ENCODE measurements at places on chromosomes 16 and 17. TPM values are rescaled to one million over a fixed set of nuclear protein-coding genes. Genes with fewer than 3 reads are reported as not detected.
A peak's percentile ranks its signal among the peaks of the same experiment; 100 is the strongest.

The NECAB2 gene
- 3.1 TPM for polyA plus RNA-seq

The PTGES3L gene
- polyA plus RNA-seq, result 1.00 TPM

The USP22 gene
- polyA plus RNA-seq, result 220 TPM

The METRN gene
- polyA plus RNA-seq, result 5.2 TPM

The HAP1 gene
- polyA plus RNA-seq, result 1.1 TPM

The FBXO39 gene
- polyA plus RNA-seq, result 0.20 TPM

The GDPD1 gene
- 12.9 TPM for polyA plus RNA-seq

The CCDC154 gene
- 1.8 TPM for polyA plus RNA-seq

The PRDM7 gene
- polyA plus RNA-seq, result 0.36 TPM

The LRRC59 gene
- polyA plus RNA-seq, result 65.3 TPM

- no peak for DNase-seq
Measured at GRCh38 chr17:2580661-2581060, 12.8 kb upstream of the PAFAH1B1 start.

DNA sequence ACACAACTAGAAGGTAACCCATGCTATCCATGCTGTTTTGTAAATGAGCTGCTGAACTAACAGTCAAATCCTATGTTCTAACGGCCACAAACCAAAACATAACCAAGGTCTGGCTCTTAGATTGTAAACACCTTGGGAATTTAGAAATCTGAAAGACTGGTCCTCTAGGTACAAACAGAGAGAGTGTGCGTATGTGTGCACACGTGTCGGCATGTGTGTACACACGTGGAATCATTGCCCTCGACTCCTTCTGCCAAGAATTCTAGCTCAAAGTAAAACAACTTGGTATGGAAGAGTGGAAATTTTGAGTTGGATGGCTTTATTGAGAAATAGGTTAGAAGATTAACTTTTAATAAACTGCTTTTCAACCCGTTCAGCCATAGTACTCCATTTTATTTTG lies 18.1 kb upstream of the GHDC start:
- DNase-seq, result no peak

- DNase-seq, result peak; percentile 47
Measured at GRCh38 chr17:8375738-8376259, 705 bp downstream of the KRABD2 start.

- no peak for DNase-seq
Measured at GRCh38 chr16:84823484-84823883, 3.7 kb downstream of the CRISPLD2 start.

GRCh38 chr17:43665084-43665936 lies 3.6 kb upstream of the MEOX1 start:
- DNase-seq, result no peak

DNA sequence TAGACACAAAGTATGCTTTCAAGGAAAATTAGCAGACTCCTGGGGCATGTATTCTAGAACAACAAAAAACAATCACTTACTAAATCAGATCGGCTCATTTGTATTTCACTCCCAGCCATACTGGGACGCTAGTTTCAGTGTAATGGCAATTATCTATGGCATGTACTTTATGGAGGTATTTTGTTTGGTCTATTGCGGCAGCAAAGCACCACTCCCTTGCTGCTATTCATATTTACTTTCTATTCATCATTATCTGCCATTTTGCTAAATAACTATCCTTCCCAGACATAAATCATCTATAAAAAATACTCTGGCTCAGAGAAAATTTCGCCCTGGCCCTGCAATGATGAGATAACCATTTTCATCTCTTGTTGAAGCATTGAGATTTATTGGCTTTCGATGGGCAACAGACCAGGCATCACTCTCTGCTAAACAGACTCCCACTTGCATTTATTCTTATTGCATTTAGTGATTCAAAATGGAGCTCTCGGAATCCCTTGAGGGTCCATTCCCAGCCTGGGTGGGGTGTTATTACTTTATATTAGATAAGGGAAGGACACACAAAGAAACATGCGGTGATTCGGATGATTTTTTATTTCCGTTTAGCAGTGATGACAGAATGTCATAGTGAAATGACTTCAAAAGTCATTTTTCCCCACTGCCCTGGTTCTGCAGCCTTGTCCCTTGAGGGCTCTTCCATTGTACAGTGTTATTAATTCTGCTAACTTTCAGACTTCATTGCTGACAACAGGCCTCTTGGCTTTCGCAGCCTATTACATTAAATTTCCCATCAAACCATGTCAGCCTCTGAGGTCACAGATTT lies 225.8 kb downstream of the IRX3 start:
- DNase-seq, result no peak

DNA sequence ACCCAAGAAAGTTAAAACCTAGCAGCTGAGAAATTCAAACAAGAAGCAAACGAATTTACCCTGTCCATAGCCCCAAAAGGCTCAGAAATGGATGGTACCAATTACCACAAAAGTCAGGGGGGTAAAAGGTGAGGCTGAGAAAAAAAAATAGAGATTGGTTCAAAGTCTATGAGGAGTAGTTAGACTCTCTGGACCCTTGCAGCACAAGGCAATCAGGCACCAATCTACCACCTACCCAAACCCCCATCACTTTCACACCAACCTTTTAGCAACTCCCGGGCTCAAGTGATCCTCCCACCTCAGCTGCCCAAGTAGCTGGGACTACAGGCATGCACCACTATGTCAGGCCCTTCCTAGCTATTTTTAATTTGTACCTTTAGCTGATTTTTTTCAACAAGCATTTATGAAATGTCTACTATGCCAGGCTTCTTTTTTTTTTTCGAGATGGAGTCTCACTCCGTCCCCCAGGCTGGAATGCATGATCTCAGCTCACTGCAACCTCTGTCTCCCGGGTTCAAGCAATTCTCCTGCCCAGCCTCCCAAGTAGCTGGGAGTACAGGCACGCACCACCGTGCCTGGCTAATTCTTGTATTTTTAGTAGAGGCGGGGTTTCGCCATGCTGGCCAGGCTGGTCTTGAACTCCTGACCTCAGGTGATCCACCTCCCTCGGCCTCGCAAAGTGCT lies 40.8 kb downstream of the USP32 start:
- no peak for DNase-seq

GRCh38 chr16:56860226-56861020 lies 4.6 kb upstream of the SLC12A3 start:
- no peak for DNase-seq

DNA sequence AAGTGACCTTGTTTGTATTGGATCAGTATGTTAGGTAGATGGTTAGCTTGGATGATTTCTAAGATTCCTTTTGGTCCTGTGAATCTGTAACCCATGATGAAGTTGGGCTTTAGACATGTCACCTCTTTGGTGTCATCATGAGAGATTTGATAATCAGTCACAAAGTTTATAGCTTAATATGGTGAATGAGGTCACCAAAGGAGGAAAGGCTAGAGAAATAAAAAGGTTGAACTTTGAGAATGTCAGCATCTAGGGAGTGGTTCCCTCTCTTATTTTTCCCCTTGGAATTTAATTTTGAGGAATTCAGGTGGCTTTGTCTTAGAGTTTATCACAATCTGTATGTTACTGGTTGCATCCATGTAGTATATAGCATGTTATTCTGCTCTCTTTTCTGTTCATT lies 45.3 kb downstream of the NLK start:
- no peak for DNase-seq

- no peak for DNase-seq
Measured at GRCh38 chr16:2774161-2774891, 2.8 kb downstream of the ELOB start.

GRCh38 chr17:79981090-79981489 lies 54.6 kb downstream of the TBC1D16 start:
- DNase-seq, result no peak

DNA sequence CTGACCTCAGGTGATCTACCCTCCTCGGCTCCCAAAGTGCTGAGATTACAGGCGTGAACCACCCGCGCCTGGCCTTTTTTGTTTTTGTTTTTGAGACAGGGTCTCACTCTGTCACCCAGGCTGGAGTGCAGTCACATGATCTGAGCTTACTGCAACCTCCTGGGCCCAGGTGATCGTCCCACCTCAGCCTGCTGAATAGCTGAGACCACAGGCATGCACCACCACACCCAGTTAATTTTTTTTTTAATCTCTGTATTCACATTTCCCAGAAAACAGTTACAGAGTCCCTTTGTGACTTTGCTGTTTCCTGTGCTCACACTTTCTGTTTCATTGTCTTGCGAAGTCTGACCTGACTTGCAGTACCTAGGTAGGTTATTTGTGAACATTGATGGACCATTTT lies 2.7 kb downstream of the CLUAP1 start:
- DNase-seq, result no peak

GRCh38 chr17:39674702-39675389 lies 6.6 kb downstream of the PNMT start:
- DNase-seq, result no peak

GRCh38 chr16:27976990-27977389 lies 86.5 kb downstream of the GSG1L start:
- no peak for DNase-seq

DNA sequence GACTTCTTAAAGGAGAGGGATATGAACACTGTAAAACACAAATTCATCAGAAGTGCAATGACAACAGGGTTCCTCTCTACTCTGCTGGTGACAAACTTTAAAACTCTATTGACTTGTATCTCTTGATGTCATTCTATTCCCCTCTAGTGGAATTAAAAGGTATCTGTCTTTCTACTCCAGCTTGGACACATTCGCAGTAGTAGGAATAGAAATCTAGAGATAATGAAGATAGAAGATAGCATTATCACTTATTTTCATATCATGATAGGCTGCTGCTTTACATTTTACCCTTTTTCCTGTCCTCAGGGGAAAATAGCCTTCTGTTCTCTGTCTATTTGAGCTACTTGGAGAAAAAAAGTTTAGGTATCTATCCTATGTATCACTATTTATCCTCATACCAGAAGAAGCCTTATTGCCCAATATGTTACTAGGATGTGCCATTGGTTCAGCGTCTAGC lies 209.6 kb upstream of the CACNG5 start:
- DNase-seq, result no peak

GRCh38 chr17:65856865-65857264 lies 295.4 kb upstream of the AXIN2 start:
- DNase-seq, result no peak

GRCh38 chr17:59073972-59074371 lies 32.7 kb downstream of the TRIM37 start:
- DNase-seq, result no peak

- no peak for DNase-seq
Measured at GRCh38 chr16:29126057-29126494, 141.2 kb downstream of the LAT start.

DNA sequence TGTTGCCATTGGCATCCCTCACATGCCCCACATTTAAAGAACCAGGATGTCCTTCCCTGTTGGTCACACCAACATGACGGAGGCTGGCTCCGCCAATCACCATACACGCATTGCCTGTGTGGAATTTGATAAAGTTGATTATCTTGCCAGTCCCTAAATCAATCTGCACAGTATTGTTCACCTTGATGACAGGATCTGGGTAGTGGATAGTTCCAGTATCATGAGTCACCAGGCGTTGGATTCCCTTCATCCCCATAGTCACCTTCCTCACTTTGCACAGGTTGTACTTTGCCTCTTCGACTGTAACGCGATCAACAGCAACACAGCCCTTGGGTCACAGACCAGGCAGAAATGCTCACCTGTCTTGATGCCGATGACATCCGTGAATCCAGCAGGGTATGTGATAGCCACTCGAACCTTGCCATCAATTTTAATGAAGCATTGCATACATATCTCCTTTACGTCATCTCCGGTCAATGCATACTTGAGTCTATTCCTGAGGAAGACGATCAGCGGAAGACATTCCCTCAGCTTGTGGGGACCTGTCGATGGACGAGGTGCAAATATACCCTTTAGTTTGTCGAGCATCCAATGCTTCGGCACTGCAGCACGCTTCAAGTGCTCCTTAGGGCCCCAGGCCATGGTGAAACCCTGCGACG lies 14.2 kb downstream of the CTRB2 start:
- DNase-seq, result no peak

- no peak for DNase-seq
Measured at GRCh38 chr17:45367216-45367615, 50.4 kb upstream of the MAP3K14 start.

DNA sequence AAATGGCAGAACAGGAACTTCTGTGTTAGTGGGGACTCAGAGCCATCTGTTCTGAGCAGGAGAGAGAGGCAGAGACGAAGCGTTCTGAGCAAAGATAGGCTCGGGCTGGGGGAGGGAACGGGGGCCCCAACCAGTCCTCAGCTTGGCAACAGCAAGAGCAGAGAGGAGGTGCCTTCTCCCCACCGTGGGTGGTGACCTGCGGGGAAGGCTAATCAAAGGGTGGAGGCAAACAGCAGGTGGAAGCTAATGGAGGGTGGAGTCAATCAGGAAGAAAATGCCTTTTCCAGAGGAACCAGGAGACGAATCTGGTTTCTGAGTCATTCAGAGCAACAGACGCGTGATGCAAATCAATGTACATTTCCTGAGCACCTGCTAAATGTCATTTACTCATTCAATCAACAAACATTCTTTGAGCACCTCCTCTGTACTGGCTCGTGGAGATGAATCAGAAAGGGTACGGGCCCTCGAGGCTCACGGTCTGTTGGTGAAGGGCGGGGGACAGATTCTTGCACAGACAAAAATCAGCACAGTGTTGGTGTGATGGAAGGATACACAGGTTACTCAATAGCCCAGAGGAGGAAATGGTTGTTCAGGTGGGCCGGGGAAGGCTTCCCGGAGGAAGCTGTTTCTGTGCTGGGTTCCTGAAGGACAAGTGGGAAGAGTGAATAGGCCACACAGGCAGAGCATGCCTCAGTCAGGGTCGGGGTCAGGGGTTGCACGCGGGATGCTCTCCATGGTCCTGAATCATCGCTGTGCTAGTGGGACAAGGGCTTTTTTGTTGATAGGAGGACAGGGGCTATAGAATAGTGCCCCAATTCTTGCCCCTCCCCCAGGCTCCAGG lies 5.7 kb upstream of the SPNS2 start:
- peak; percentile 80 for DNase-seq

DNA sequence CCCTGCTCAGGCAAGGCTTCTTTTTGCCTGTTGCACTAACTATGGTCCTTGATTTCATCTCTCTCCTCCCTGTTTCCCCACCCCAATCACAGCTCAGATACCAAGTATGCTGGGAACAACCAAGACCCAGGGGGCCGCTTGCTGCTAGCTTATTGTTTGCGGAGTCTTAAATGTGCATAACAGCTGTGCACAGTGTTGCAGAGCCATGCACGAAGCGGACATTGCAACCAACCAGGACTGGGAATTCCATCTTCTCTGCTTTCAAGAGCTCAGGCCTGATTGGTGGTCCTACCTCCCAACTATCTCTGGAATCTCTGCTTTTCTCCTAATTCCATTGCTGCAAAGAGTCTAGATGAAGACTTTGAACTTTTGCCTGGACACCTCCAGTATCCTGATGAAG lies 281.3 kb upstream of the TNRC6C start:
- no peak for DNase-seq

DNA sequence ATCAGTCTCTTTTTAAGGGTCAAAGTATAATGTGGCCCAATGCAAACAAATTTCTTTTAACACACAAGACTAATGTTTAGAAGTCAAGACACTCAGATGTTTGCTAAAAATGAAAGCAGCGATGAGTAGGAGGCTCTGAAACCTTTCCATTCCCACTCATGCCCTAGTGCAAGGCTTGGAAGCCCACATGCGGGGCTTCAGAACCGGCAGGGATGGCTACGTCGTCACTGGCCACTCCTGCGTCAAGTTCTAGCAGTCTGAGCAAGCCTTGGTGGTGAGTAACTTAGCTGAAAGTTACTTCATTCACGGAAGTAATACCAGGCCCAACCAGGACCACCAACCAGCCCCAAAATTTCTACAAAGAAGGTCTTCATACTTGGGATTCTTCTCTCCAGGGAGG lies 14.8 kb upstream of the TMED6 start:
- DNase-seq, result no peak

- DNase-seq, result no peak
Measured at GRCh38 chr16:9428355-9429005, 337.0 kb downstream of the HAPSTR1 start.
